ENCODE measurements at places on chromosomes 7 and 10.

DNA sequence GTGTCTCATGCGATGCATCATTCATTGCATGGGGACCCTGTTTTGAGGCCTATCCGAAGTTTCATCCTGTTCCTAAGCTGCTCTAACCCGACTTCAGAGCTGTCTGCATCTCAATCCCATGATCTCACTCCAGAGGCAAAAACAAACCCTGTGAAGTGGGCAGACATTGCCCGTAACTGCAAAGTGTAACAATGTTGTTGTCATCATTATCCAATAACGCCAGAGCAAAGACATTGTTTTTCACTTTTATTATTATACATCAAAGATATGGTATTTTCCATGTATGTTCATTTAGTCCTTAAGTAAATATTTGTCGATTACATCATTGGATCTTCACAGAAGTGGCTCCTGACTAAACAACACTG lies 246.7 kb downstream of the KLF6 start:
- DNase-seq: no peak

DNA sequence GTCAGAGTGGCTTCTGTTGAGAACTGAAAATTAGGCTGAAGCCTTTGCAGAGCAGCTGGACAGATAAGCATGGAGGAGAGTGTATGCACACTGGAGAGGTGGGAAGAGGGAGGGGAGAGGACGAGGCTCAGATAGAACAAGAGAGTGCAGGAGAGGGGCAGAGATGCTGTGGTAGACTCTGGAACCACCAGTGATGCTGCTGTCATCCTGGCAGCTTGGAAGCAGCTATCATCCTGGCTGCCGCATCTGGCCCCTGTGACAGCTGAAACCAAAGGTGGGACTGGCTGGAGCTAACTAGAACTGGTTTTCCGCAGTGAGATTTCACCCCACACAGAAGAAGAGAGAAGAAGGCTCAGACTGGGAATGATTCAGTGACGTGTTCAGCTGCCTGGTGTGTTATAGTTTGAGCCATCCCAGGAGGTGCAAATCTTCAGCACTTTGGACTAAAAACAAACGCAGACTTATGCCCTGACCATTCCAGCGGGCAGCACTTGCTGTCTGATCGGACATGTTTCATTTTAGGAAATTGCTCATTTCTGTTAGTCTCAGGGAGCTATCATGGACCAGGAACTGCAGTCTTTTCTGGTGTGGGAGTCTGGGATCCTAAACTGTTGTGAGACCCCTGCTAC lies 38.4 kb downstream of the EEPD1 start:
- DNase-seq: no peak

DNA sequence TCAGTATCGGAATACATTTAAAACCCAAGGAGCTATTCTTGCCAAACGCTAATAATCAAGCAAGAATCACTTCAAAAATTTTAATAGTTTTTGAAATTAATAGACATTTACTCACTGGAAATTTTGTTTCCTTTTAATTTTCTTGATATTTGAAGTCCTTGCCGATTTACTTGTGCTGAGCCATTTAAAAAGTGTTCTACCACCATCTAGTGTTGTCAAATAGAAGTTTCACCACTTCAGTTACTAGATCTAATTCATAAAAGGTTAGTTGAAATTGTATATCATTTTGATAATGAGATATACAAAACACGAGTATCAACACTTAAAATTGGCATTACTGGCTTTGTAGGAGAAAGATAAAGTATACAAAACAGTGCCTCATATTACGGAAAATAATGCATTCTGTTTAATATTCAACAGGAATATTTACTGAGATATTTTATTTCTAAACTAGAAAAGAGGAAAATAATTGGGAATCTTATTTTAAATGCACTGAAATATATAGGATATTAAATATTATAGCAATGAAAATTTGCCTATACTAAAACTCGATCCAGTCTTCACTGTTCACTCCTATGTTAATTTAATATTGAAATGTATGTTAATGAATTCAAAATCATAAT lies 664.8 kb upstream of the SEMA3D start:
- no peak for DNase-seq

GRCh38 chr10:129046962-129047361 lies 420.1 kb upstream of the MGMT start:
- no peak for DNase-seq

- DNase-seq: no peak
These were observed 189.6 kb downstream of the DNAJC1 start for GRCh38 chr10:21813946-21814345.

DNA sequence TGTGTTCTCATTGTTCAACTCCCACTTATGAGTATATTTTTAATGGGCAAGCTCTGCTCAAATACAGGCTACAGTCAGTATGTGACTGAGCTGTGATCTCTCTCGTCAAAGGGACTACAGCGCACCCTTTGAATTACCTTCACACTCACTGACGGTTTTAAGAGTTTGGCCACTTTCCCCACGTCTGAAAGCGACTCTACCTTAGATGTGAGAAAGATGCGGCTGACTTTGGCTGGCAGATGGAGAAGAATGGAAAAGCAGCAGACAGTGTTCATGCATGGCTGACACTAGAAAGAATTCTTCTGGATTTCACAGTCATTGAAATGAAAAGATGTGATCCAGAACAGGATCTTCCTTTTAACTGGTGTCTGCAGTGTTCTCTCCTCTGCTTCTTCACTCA lies 2.0 kb upstream of the ATRNL1 start:
- DNase-seq: no peak

DNA sequence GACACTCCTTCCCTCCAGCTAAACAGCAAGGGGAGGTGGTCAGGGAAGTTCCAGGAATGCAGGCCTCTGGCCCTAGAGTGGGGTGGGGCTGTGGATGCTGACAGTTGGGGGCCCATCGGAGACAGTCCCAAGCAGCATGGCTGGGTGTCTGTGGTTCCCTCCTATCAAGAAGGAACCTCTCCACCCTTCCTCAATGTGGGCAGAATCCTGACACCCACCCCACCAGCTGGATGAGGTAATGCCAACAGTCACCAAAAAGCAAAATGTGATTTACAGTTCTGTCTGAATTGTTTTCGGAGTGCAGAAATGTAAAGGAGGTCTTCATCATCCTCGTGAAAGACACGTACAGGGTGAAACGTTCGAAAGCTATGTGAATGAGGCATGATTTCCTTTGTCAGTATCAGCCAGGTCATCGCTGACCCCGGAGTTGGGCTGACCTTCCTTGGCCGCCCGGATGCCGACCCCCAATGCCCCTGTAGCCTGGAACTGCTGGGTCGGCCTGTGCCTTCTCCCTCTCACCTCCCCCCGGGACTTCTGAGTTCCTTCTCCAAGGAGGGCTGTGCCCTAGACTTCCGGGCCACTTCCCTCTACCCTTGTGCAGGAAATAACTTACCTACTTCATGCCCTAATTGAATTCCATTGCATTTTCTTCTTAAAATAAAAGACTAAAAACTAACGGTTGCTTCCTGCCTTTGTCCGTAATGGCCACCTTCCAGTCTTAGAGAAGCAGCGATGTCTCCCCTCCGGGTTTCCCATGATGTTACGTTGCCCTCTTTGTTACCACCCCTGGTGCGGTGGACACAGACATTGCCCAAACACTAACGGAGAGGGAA lies 24.5 kb downstream of the FOXK1 start:
- DNase-seq: no peak

GRCh38 chr7:145543242-145543641 lies 573.4 kb upstream of the CNTNAP2 start:
- no peak for DNase-seq

DNA sequence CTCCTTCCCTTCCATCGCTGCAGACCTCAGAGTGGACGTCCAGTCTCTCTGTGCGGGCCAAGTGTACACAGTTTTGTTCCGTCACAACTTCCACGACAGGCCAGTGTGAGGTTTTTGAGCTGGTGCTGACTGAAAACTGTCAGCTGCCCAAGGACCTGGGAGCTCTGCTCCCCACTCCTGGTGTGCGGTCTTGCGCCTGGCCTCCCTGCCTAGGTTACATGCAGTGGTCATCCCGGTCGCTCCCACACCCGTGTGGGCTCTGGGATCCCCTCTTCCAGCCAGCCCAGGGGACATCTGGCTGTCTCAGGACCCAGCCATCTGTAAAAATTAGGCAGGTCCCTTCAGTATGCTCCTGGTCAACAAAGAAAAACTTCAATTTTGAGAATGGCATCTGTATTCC lies 127.5 kb downstream of the VIPR2 start:
- no peak for DNase-seq

GRCh38 chr7:10707519-10707918 lies 266.2 kb upstream of the PHF14 start:
- DNase-seq: no peak

DNA sequence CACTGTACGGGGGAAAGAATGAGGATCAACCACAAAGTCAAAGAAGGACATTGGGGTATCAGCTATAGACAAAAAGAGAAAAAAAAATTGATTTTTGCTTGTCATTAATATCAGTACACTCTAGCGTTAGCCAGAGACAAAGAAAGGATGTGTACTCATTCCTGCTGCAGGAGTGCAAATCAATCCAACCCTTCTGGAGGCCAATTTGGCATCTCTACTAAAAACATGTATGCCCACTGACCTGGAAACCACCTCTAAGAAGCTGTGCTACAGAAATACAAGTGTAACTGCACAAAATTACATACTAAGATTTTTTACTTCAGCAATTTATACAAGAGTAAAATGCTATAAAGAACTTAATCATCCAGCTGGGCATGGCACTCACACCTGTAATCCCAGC lies 13.6 kb downstream of the NSMCE4A start:
- no peak for DNase-seq

DNA sequence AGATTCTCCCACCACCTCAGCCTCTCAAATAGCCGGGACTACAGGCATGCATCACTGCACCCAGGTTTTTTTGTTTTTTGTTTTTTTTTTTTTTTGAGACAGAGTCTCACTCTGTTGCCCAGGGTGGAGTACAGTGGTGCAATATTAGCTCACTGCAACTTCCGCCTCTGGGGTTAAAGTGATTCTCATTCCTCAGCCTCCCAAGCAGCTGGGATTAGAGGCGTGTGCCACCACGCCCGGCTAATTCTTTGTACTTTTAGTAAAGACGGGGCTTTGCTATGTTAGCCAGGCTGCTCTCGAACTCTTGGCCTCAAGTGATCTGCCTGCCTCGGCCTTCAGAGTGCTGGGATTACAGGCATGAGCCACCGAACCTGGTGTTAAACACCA lies 107.5 kb upstream of the KIF5B start:
- DNase-seq: no peak

GRCh38 chr10:108187408-108188012 lies 1023.0 kb upstream of the SORCS1 start:
- no peak for DNase-seq

GRCh38 chr10:47121336-47121735 lies 178.7 kb upstream of the GDF10 start:
- DNase-seq: no peak

- DNase-seq: no peak
These were observed 468.5 kb downstream of the LRMDA start for GRCh38 chr10:75899816-75900390.

DNA sequence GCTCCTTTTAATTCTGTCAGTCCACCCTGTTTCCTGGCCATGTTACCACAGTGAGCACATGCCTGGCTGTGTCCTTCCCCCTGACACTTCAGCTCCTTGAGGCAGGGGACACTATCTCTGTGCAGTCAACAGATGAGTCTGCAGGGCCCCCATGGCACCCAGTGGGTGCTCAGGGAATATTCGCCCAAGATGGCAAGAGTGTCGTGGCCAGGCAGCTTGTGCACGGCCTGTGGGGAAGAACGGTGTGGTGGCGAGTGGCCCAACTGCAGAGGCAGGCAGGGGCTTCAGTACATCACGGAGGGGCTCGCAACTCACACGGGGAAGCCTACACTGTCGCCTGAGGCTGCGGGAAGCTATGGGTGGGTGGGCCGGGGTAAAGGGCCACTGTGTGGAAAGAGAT lies 91.1 kb downstream of the TRRAP start:
- DNase-seq: no peak

- DNase-seq: no peak
These were observed 122.4 kb upstream of the PPP2R2D start for GRCh38 chr10:131778385-131778784.

GRCh38 chr7:66815951-66816350 lies 75.4 kb downstream of the RABGEF1 start:
- no peak for DNase-seq

DNA sequence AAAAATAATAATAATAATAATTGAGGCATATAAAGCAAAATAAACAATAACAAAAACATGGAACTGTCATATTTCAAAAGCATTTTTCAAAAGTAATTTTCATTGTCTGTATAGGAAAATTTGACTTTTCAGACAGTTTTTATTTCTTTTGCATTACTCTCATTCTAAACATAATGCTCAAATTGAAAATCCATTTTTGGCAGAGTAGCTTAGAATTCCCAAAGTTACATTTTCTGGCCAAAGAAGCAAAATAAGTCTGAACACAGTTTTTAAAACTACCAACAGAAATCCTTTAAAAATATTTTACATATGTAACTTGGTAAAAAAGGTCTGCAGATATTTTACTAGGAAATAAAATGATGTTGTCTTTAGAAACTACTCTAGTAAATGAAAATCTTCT lies 535.4 kb downstream of the ANKRD7 start:
- DNase-seq: no peak

DNA sequence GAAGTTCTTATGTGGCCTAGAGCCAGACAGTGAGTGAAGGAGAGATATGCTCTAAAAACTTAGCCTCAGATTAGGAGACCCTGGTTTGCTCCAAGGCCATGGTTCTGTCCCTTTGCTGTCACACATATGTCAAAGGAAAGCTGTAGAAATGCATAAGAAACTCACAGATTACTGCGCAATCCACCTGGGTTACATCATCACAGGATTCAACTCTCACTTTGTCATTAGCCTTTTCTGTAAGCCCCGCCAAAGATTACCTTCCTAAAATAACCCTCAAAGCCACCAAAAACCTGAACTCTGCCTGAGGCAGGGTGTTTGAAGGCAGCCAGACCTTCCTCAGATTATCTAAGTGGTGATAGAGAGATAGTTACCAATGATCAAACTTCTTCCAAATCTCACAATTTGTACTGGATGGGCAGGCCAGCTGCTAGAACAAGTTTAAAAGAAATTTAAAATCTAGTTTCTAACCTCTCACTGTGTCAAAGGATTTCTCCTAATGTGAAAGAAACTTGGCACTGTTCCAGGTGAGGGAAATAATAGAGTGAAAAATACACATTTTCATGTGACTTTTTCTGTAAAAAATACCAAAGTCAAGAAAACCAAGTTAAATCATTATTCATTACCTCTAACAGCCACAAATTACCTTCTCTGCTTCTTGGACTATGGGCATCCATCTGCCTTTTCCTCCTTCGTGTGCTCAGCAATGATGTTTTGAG lies 567.2 kb downstream of the SUGCT start:
- no peak for DNase-seq

GRCh38 chr7:6346581-6346980 lies 74.2 kb upstream of the CYTH3 start:
- DNase-seq: no peak
